Body of pancreas (tissue), 4 donors: ENCODE measurements at places on chromosomes 2 and 18.

GRCh38 chr2:226333388-226333787 is 466.2 kb downstream of the IRS1 start:
- no peak for DNase-seq
- no peak overlapping the region for H3K27ac ChIP-seq
- no peak overlapping the region for H3K4me3 ChIP-seq

DNA sequence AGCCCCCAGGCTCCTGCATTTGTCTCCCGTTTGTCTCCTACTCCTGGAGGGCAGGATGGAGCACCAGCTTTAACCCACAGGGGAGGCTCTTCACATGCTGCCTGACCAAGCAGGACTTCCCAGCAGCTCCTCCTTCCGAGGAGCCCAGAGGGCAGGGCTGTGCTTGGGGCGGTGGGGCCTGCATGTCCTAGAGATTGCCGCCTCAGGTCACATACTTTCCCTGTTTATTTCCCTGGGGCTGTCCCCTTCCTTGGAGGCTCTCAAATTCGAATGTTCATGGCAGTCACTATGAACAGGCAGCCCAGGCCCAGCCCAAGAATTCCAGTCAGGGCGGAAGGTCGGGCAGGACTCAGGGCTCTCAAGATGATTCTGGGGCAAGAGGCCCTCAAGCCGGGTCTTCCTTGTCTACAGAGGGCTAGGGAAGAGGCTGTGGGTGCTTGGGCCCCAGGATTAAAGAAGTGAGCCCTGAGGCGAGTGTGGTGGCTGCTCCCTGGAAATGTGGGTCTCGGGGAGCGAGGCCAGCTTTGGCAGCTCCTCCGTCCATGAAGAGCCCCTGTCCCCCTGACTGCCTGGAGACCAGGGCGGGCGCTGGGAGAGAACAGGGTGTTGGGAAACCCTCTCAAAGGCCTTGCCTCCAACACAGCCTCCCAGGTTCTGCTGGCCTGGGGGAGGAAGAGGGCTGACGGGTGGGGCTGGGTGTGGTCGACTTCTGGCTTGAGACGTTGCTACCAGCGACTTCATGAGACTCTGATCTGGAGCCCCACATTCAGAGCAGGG is 48.9 kb upstream of the HPCAL1 start:
- H3K4me1 ChIP-seq, result no peaks in the 10 kb centered on the region
- DNase-seq, result no peak
- H3K27me3 ChIP-seq, result no peaks in the 10 kb centered on the region
- no peaks in the 10 kb centered on the region for H3K36me3 ChIP-seq
- H3K4me3 ChIP-seq, result no peak overlapping the region
- no peak overlapping the region for H3K27ac ChIP-seq

- no peaks in the 10 kb centered on the region for H3K36me3 ChIP-seq
- H3K4me1 ChIP-seq, result no peaks in the 10 kb centered on the region
- H3K4me3 ChIP-seq, result no peak overlapping the region
- no peak overlapping the region for H3K27ac ChIP-seq
- H3K27me3 ChIP-seq, result no peaks in the 10 kb centered on the region
Measured at GRCh38 chr2:156147594-156148330, 184.8 kb downstream of the NR4A2 start.

DNA sequence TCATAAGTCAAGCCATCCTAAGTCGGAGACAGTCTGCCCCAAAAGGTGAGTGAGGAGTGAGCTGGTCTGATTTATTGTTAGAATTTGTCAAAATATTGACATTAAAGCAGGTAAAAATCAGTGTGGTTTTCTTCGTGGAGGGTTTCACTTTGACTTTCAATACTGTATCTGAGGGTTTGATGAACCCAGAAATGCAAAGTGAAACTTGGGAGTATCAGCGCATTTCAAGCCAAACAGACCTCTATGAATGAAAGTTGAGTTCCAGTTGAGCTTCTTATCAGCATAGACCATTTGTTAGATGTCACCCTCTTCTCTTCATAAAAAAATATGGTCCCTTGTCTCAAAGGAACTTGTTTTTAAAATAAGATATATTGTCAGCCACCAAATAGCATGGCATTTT is 21.7 kb upstream of the CXCR4 start:
- no peak overlapping the region for H3K27ac ChIP-seq
- H3K27me3 ChIP-seq, result no peaks in the 10 kb centered on the region
- no peaks in the 10 kb centered on the region for H3K36me3 ChIP-seq

DNA sequence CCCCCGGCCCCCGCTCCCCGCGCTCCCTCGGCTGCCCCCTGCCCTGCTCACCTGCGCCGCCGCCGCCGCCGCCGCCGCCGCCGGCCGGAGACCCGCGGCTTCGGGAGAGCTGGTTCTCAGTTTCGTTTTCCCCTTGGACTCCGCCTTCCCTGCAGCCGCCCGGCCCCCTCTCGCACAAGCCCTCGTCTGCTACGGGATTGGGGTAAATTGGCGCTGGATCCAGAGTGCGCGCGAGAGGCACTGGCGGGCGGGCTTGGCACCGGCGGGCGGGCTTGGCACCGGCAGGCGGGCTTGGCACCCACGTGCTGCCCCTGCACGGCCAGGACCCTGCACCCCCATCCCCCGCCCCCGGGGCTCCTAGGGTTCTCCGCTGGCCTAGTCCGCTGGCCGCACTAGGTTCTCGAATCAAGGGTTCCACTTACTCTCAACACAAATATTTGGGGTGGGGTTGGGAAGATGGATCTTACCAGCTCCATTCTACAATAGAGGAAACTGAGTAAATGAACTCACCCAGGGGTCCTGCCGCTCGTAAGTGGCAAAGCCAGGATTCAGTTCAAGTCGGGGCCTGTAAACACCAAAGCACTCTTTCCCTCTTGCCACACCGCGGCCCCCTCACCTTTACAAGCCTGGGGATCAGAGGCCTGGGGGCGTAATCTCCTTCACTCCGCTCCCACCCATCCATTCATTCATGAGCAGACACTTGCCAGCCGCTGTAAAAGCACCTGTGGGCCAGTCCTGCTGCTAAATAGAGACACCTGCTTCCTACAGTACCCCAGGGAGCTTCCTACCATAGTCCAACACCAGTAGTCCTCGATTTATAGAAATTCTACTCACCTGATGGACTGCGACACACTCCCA is at the start of gene EIF2AK2:
Gene EIF2AK2 (minus strand): TSS at position 124 of the 858 bp plus-strand sequence. CDS start 9,174 bp downstream, outside the sequence.
- peak; percentile 86 for DNase-seq
- H3K27ac ChIP-seq, result peak within 1 kb of the TSS; percentile 88
- no peaks in the 10 kb centered on the region for H3K36me3 ChIP-seq
- H3K4me3 ChIP-seq, result peak within 1 kb of the TSS; percentile 65
- peaks cover 20% of the 10 kb centered on the region for H3K4me1 ChIP-seq
- no peaks in the 10 kb centered on the region for H3K27me3 ChIP-seq

- no peaks in the 10 kb centered on the region for H3K27me3 ChIP-seq
- no peak overlapping the region for H3K4me3 ChIP-seq
- no peaks in the 10 kb centered on the region for H3K36me3 ChIP-seq
- H3K4me1 ChIP-seq, result no peaks in the 10 kb centered on the region
- no peak for DNase-seq
Measured at GRCh38 chr18:27861539-27861938, 315.4 kb downstream of the CDH2 start.

GRCh38 chr2:102895376-102895775 is 133.5 kb downstream of the TMEM182 start:
- DNase-seq, result no peak
- H3K4me1 ChIP-seq, result no peaks in the 10 kb centered on the region
- H3K27ac ChIP-seq, result no peak overlapping the region
- H3K27me3 ChIP-seq, result no peaks in the 10 kb centered on the region
- no peak overlapping the region for H3K4me3 ChIP-seq

GRCh38 chr2:1173528-1173927 is 222.9 kb downstream of the SNTG2 start:
- no peaks in the 10 kb centered on the region for H3K27me3 ChIP-seq
- H3K27ac ChIP-seq, result no peak overlapping the region
- H3K4me3 ChIP-seq, result no peak overlapping the region
- no peaks in the 10 kb centered on the region for H3K4me1 ChIP-seq
- H3K36me3 ChIP-seq, result no peaks in the 10 kb centered on the region
- no peak for DNase-seq

DNA sequence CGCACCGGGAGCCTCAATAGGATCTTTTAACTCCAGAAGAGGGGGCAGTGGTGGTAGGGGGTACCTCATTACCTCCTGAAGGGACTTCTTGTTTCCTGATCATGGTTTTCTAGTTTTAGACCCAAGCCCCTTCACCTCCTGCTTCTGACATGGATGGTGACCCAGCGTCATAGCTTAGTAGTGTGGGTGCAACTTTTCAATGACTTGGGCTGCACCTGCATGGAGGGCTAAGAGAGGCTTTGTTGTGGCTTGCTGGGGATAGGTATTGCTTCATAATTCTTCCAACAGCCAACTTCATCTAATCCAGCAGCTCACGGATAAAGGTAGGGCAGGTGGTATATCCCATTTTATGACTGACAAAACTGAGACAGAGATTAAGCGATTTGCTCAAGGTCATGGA is 3.0 kb downstream of the SLC1A4 start:
- no peak for DNase-seq
- no peaks in the 10 kb centered on the region for H3K36me3 ChIP-seq
- no peaks in the 10 kb centered on the region for H3K27me3 ChIP-seq

DNA sequence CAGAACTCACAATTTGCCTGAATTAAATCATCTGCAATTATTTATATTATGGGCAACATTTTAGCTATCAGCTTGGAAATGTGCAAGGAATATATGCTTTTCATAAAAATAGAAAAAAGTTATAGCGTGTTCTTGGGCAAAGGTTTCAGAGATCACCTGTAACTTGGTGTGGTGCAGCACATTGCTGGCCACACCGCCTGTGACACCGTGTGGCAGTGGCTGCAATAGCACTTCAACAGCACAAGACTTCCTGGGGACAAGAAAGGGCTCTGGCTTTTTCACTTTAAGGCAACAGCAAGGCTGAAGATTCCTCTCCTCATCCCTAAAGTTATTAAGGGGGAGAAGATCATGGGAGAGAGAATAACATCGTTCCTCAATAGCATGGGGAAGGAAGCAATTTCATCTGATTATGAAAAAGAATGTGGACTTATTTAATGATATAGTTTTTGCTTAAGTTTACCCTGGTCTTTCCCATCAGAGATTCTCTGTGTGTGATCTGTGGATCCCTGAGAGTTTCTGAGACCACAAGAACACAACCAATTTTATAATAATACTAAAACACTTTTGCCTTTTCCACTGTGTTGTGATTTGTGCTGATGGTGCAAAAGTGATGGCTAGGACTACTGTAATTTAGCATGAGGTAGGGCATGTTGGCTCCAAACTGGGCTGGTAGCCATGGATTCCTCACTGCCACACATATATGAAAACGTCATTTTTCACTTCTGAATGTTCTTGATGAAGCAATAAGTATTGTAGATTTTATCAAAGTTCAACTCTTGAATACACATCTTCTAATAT is 15.0 kb upstream of the SERPINB3 start:
- H3K27me3 ChIP-seq, result no peaks in the 10 kb centered on the region
- H3K36me3 ChIP-seq, result no peaks in the 10 kb centered on the region
- no peak for DNase-seq
- H3K27ac ChIP-seq, result no peak overlapping the region
- H3K4me3 ChIP-seq, result no peak overlapping the region

DNA sequence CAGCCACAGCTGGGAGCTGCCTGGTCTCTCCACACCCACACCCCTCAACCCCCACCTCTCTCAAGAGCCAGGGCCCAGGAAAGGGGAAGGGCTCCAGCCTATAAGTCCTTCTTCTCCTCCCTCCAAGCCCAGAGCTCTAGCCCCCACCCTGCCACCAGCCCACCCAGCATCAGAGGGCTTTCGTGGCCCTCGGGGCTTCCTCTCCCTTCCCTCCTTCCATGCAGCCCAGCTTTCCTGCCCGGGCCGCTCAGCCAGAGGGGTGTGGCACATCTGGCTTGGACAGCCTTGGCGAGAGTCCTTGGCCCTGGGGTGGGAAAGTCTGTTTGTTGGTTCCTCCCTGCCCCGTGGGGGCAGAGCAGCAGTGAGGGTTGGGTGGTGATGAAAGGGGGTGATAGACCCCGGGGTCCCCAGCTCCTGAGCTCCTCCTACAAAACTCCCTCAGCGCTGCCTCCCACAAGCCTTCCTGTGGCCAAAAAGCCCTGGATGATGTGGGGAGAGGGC is 7.0 kb downstream of the TNS1 start:
- H3K4me3 ChIP-seq, result no peak overlapping the region
- H3K27me3 ChIP-seq, result no peaks in the 10 kb centered on the region
- DNase-seq, result peak; percentile 80
- peaks cover 99% of the 10 kb centered on the region for H3K4me1 ChIP-seq

- H3K4me1 ChIP-seq, result peaks cover 37% of the 10 kb centered on the region
- no peak overlapping the region for H3K27ac ChIP-seq
- H3K27me3 ChIP-seq, result no peaks in the 10 kb centered on the region
Measured at GRCh38 chr2:43345391-43345813, 119.0 kb upstream of the ZFP36L2 start.

- H3K27me3 ChIP-seq, result no peaks in the 10 kb centered on the region
- no peak overlapping the region for H3K27ac ChIP-seq
- H3K36me3 ChIP-seq, result no peaks in the 10 kb centered on the region
- no peak overlapping the region for H3K4me3 ChIP-seq
Measured at GRCh38 chr2:49928551-49928950, 774.2 kb upstream of the FSHR start.

GRCh38 chr2:240637901-240638345 is 12.6 kb downstream of the GPR35 start:
- H3K36me3 ChIP-seq, result no peaks in the 10 kb centered on the region
- H3K4me1 ChIP-seq, result no peaks in the 10 kb centered on the region
- no peak overlapping the region for H3K27ac ChIP-seq

GRCh38 chr2:15265889-15266288 is 295.2 kb downstream of the NBAS start:
- peaks cover 2% of the 10 kb centered on the region for H3K4me1 ChIP-seq
- no peaks in the 10 kb centered on the region for H3K27me3 ChIP-seq
- H3K4me3 ChIP-seq, result no peak overlapping the region
- no peak overlapping the region for H3K27ac ChIP-seq
- DNase-seq, result no peak
- no peaks in the 10 kb centered on the region for H3K36me3 ChIP-seq

DNA sequence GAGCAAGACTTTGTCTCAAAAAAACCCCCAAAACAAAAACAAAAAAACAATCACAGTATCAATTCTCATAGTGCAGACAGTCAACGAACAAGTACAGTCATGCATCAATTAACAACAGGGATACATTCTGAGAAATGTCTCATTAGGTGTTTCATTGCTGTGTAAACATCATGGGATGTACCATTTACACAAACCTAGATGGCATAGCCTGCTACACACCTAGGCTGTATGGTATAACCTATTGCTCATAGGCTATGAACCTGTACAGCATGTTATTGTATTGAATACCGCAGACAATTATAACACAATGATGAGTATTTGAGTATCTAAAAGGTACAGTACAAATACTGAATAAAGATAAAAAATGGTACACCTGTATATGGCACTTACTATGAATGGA is 67.8 kb upstream of the LMAN1 start:
- DNase-seq, result no peak
- H3K36me3 ChIP-seq, result no peaks in the 10 kb centered on the region
- H3K27me3 ChIP-seq, result no peaks in the 10 kb centered on the region
- H3K4me1 ChIP-seq, result no peaks in the 10 kb centered on the region

DNA sequence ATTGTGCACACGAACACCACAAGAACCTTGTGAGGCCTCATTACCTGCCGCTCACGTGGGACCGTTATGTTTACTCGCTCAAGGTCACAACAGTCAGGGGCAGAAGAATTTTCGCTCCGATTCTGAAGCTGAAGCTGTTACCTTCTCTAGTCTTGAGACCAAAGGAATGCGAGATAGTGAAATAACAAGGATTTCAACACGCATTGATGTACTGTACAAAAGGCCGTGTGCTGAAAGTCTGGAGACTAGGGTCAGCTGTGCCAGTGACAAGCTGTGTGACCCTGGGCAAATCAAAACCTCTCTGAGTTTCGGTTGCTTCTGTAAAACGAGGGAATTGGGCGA is 583 bp downstream of the NEMP2 start:
- H3K27me3 ChIP-seq, result no peaks in the 10 kb centered on the region
- H3K4me1 ChIP-seq, result peaks cover 11% of the 10 kb centered on the region
- H3K27ac ChIP-seq, result peak overlapping the region; percentile 92
- H3K36me3 ChIP-seq, result no peaks in the 10 kb centered on the region
- peak; percentile 38 for DNase-seq
- peak overlapping the region; percentile 46 for H3K4me3 ChIP-seq
